ENCODE measurements at places on chromosomes 1 and 21.

- no peak for DNase-seq
These were observed 41.0 kb upstream of the COL18A1 start for GRCh38 chr21:45363921-45364467.

- no peak for DNase-seq
These were observed 90.9 kb upstream of the KCNK1 start for GRCh38 chr1:233523047-233523446.

DNA sequence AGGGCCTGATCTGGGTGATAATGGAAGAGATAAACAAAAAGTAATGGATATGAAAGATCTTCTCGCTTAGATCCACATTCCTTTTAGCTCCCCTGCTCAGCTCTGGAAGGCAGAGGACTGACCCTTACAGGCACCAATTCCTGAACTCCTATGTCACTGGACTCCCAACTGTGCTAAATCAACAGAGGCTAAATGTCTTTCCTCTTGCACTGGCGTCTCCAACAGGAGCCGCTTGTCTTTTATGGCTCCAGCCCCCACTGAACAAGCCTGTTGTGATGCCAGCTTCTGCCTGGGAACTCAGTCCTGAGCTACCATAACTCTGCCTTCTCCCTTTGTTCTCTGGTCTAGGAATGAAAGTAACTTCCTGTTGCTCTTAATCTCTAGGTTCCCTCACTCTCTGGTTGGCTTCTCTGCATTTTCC lies 142.1 kb upstream of the COL11A1 start:
- DNase-seq = no peak

DNA sequence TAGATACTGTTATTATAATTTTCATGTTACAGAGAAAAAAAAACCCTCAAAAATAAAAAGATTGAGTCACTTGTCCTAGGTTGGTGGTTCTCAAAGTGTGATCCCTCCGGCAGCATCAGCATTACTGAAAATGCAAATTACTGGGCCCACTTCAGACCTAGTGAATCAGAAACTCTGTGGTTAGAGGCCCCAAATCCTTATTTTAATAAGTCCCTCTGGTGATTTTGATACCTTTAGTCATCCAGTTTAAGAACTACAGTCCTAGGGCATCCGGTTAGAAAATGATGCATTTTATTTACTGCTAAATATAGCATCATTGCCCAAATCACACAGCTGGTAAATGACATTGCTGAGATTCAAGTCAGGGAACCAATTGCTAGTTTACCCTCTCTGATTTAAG lies 203.7 kb upstream of the RUNX1 start:
- DNase-seq = no peak

DNA sequence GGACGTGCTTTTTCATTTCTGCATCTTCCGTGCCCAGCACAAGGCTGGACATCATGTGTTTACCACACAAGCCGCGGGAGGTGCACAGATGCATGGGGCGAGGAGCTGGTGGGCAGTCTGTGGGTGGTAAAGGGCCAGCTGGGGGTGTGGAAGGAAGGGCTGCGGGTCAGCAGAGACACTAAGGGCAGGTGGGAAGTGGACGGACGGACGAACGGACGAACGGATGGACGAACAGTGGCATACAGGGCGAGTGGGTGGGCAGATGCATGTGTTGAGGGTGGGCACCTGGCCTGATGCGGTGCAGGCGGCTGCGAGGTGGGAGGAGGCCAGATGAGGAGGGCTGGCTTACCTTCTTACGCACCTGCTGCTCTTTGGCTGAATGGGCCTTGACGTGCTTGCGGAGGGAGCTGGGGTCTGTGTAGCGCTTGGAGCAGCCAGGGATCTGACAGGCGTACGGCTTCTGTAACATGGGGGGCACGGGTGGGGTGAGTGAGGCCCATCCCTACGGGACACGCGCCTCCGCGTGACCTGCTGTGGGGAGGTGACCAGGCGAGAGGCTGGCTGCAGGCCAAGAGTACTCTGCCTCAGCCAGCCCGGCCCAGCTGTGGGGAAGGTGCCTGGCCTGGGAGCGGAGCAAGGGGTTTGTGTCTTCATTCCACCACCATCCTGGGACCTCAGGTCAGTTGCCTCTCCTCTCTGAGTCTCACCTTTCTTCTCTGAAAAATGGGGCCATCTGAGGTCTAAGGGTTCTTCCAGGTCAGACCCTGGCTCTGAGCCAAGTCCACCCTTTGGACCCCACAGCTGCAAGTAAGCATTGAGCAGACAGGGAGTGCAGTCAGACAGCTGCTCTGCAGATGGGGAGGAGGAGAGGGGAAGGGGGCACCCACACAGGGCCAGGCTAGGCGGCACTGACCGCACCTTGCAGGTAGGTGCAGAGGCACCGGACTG lies 65.5 kb downstream of the DMRTB1 start:
- DNase-seq = no peak

- DNase-seq = peak; percentile 8
These were observed 147.0 kb downstream of the GABPA start for GRCh38 chr21:25881524-25882376.

DNA sequence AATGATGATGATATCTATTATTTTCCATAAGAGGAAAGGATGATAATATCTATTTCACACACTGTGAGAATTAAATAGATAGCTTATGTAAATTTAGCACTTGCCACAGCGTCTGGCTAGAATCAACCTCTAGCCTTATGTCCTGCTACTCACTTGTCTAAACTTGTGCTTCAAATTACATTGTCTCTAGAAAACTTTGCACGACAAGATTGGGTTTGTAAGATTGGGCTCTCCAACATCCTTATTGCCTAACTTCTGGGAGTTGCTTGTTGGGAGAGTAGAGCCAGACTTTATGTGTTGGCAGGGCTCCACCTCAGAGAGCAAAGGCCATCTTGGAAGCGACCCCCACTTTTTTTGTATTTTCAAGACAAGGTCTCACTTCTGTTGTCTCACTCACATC lies 50.0 kb upstream of the POGK start:
- DNase-seq = no peak

DNA sequence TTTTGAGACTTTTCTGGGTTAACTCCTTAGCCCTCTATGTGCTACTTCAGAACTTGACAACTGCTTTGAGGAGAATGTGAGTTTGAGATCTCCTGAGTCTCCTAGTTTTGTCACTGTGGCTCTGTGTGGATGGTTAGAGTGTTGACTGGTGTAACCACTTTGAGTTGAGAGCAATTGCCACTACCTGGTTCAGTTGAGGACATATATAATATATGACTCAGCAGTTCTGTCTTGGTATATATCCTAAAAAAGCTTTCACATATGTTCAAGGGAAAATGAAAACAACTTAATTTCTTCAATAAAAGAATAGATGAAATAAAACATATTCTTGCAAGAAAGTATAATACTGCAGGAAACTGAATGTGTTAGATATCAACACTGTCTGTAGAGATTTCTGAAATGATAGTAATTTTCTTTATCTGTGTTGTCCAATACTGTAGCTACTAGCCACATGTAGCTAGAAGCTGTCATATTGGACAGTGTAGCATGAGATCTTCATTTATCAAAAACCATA lies 96.7 kb upstream of the QSOX1 start:
- no peak for DNase-seq

DNA sequence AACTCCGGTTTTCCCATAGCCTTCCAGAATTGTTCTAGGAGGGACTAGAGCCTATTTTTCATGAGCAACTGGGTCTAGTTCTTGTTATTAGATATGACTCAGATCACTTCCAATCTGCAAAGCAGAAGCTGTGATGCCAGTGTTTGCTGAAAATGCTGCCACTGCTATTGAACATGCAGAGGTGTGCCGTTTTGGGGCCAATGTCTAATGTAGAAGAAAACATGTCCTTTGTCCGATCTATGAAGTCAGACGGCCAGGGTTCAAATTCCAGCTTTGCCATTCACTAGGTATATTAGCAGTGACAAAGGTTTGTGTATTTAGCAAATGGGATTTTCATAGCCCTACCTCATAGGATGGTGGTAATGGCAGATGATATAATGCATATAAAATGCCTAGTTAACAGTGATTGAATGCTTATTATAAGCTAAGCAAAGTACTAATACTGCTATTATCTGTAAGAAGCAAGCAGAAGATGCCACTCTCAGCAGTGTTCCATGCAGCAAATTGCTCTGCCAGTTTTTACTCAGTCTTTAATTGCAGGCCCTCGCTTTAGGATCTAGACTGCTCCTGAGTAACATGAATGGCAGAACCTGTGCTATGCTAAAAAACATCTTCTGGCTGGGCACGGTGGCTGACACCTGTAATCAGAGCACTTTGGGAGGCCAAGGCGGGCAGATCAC lies 40.1 kb upstream of the CXADR start:
- DNase-seq = no peak

GRCh38 chr1:163315773-163316374 lies 5.9 kb upstream of the NUF2 start:
- DNase-seq = peak; percentile 12

- DNase-seq = no peak
These were observed 53.1 kb downstream of the FOXO6 start for GRCh38 chr1:41414296-41414695.

GRCh38 chr1:247243524-247244137 lies 12.2 kb upstream of the VN1R5 start:
- no peak for DNase-seq

- DNase-seq = no peak
These were observed 436.6 kb downstream of the MRPL39 start for GRCh38 chr21:25170681-25171080.

DNA sequence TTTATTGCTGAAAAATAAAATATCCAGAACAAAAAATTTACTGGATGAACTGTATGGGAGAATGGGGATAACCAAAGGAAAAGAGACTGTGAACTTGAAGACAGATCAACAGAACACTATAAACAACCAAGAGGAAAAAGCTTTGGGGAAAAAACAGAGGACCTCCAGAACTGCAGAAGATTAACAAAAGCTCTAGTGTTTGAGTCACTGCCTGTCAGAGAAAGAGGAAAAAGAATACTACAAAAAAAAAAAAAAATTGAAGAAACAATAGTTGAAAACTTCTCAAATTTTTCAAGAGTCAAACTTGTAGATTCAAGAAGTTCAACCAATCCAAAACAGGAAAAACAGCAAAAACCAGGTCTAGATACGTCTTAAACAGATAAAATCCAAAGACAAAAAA lies 44.3 kb downstream of the ARHGAP29 start:
- no peak for DNase-seq

- DNase-seq = no peak
These were observed 50.8 kb downstream of the TGFB2 start for GRCh38 chr1:218395916-218396315.

DNA sequence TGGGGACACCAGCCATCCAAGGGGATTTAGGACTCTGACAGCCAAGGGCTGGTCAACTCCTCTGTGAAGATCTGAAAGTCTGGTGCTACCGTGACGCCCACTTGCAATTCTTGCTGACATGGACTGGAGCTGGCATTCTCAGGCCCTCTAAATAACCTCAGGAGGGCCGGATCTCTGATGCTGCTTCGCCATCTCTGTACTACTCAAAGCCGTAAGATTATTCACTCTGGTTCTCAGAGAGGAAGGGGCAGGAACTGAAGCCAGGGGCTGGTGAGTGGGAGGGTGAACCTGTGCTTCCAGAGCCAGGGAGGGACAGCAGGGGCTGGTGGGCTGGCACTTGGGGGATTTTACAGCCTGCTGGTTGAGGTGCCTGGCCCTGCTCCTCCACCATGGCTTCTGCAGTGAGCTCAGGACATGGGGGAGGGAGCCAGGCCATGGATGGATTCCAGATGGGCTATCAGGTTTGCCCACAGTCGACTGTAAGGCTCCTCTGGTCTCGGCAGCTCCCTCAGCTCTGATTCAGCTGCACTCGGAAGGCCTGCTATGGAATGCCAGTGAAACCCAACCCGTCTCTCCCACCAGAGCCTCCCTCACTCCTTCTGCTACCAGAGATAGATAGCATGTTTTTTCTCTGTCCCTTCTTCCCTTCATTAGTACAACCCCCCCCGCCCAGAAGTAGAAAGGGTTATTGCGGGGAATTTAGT lies 84.5 kb downstream of the PLXNA2 start:
- DNase-seq = no peak

DNA sequence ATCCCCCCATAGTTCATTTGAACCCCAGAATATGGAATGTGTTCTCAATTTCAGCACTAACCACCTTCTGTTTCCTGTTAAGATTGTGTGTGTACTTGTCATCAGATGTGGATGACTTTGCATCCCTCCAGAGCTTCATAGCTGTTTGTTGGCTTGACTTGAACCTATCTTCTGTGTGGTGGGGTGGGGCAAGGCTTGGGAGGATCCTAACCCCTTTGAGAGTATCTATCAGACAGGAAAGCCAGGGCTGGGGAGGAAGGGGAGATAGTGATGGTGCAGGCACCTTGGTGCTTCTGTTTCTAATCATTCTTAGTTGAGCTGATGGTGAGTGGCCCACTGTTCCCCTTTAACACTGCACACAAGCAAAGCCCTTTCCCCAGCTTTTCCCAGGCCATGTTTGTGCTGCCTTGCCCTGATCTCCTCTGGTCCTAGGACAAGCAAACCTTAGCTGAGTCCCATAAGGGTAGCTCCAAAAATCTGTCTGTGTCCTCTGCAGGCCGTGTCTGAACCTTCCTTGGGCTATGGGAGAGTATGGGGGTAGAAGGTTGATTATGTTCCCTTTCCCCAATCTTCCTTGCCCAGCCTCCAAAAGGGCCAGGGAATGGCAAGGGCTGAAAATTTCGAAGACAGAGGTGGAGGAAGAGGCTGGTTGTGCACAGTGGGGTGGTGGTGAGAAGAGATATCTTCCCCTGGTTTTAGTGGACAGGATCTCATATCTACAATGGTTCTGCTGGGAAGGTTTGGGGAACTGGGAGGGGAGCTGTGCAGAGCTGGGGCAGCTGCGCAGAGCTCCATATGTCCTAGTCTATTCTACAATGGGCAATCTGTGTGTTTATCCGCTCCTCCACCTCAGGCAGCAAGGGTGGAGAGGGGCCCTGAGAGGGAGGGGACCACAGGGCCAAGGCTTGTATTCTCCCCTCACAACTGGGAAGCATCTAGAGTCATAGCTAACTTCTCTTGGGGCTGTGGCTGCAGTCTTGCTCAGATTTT lies 1.4 kb downstream of the NHLH1 start:
- DNase-seq = no peak

- no peak for DNase-seq
These were observed 2.6 kb upstream of the TAGLN2 start for GRCh38 chr1:159927849-159928431.

- no peak for DNase-seq
These were observed 107.2 kb downstream of the LAMC2 start for GRCh38 chr1:183293241-183293640.

DNA sequence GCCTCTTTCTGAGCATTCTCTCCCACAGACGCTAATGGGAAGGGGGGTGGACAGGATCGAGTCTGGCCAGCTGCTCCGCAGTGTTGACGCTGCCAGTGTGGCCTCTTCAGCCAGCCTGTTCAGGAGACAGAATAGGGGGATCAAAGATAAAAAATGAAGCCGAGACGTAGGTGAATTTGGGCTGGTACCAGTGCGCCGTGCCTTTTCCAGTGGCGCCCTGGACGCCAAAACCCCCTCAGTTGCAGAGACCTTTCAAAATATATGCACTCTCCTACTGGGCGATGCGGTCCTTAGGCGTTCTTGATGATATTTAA lies 1.1 kb downstream of the TTC3 start:
- DNase-seq = no peak
